Right cardiac atrium (tissue), 5 donors: ENCODE measurements at places on chromosomes 6 and 20. TPM values are rescaled to one million over a fixed set of nuclear protein-coding genes. Genes with fewer than 3 reads are reported as not detected.

The CLDN20 gene
- total RNA-seq, result not detected

GRCh38 chr20:45958593-45958992 lies 13.4 kb downstream of the ZNF335 start:
- no peak for DNase-seq

The GNAS-AS1 gene
- total RNA-seq, result 0.74 TPM

- DNase-seq, result no peak
Observed at GRCh38 chr20:2891343-2891742, 18.1 kb downstream of the PTPRA start.

DNA sequence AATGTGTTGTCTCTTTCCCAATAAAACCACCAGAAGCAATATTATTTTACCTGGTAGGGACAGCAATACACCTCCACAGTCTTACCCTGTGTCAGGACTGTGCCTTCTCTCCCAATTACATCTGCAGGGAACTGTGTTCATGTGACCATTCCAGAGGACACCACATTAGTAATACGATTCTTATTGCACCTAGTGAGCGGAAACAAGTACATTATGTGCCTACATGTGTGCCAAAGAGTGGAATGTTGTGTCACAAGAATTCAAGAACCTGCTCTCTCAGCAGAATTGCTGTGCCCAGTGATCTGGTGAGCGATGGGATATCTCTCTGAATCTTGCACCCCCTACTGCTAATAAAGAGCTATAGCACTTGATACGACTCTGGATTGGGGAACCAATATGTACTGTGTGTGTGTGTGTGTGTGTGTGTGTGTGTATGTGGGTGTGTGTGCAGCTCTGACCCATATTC lies 57.4 kb upstream of the FOXC1 start:
- no peak for DNase-seq
